ENCODE measurements at places on chromosomes 5 and 9.
A peak's percentile ranks its signal among the peaks of the same experiment; 100 is the strongest.

GRCh38 chr9:36116593-36116992 is 19.9 kb upstream of the GLIPR2 start:
- DNase-seq: no peak

DNA sequence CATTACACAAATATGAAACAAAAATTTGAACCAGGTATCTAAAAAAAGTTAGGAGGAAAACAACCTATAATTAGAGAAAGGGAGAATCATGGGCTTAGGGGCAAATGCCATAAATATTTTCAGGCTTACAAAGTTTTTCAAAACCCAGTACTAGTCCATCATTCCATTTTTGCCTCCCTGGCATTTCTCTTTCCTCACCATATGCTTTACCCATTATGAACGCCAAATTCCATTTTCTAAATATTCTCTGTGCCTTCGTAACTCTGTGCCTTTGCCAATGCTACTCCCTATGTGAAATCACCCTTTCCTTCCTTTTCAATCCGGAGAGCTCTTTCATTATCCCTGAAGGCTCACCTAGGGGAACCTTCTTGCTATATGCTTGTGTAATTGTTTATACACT is 434.1 kb downstream of the ZSWIM6 start:
- DNase-seq: no peak

GRCh38 chr5:143013176-143013891 is 243.2 kb downstream of the ARHGAP26 start:
- no peak for DNase-seq

- no peak for DNase-seq
Observed at GRCh38 chr5:66860199-66860975, 264.2 kb downstream of the MAST4 start.

DNA sequence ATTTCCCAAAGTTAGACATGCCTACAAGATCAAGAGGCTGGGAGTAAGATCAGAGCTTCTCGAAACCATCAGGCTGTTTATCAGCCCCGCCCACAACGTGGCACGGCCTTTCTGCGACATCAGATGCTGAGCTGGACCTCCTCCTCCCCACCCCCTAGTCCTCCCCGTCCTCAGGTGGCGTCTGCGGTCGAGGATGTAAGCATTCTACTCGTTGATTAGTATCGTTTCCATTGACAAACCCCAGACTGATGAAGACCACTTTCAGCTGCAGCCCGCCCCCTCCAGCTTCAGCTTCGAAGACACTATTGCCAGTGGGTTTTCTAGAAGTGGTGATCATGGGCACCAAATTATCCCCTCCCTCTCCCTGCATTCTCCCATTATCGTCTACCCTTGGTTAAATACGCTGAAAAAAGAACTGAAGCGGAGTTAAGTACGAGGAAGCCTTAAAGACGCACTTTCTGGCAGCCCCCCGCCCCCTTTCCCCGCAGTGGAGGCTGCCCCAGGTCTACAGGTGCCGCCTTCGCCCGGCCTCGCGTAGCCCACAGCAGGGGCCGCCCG is 1.1 kb downstream of the PPIC start:
- peak; percentile 45 for DNase-seq

GRCh38 chr5:16064135-16064893 is 115.3 kb downstream of the MARCHF11 start:
- no peak for DNase-seq

GRCh38 chr5:1231354-1231905 is 6.2 kb downstream of the SLC6A18 start:
- DNase-seq: no peak

GRCh38 chr9:136011703-136012496 is 50.7 kb upstream of the UBAC1 start:
- peak; percentile 94 for DNase-seq

DNA sequence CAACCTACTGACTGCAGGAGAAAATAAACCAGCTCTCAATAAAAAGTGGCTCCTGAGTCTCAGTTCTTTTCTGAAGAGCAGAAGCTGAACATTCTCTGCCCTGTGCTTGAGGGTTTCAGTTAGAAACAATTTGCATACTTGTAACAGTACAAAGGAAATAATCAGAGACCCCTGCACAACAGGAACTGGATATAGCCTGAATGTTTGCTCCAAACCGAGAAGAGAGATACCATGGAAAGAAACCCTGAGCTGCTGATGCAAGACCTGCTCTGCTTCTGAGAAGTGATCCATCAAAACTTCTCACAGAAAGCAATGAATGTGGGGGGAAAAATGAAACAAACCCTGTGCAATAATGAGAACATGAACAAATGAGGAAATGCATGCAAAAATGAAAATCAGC is 592.9 kb downstream of the SEMA5A start:
- no peak for DNase-seq

DNA sequence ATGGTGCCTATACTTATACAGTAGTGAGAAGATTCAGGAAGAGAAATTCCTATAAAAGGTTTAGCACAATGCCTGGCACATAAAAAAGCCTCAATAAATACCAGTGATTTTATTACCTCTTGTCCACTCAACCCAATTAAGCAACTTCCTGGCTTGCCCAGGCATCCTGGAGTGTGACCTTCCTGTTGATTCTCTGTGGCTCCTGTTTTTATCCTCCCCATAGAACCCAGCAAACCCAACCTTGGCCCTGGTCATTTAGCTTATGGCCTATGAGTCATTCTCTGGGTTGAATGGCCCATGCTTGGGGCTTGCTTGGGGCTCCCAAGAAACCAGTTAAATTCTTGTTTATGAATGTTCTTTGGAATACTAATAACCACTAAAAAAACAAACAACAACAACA is 21.4 kb upstream of the SPARC start:
- no peak for DNase-seq

GRCh38 chr5:135387629-135387960 is 11.4 kb downstream of the MACROH2A1 start:
- no peak for DNase-seq

- no peak for DNase-seq
Observed at GRCh38 chr5:37520811-37521210, 141.7 kb downstream of the WDR70 start.

GRCh38 chr9:117718085-117718484 is 13.9 kb downstream of the TLR4 start:
- no peak for DNase-seq

DNA sequence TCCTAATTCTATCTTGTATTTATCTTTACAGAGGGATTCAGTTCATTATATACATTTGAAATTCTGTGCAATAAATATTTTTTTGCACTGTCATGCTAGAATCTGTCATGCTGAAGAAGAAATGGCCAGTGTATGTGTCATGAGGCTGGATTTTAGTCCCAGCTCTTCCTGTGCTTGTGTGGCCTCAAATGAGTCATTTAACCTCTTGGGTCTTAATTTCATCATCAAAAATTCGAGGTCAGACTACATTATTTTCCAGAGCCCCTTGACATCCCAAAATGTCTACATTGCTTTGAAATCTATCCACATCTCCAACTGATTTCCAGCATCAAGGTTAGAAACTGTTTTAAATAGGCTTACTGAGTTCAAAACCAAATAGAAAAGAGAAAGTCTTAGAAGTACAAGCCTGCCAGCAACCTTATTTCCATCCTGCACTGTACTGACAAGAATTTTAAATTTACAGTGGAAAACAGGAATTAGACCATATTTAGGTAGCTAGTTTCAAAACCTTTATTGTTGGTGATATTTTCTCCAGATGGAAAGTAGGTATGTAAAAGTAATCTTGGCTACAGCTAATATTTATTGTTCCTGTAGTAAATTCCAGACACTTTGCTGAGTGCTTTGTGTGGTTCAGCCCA is 96.7 kb upstream of the MAMDC2 start:
- no peak for DNase-seq

GRCh38 chr5:98076501-98076900 is 697.0 kb upstream of the RGMB start:
- no peak for DNase-seq

DNA sequence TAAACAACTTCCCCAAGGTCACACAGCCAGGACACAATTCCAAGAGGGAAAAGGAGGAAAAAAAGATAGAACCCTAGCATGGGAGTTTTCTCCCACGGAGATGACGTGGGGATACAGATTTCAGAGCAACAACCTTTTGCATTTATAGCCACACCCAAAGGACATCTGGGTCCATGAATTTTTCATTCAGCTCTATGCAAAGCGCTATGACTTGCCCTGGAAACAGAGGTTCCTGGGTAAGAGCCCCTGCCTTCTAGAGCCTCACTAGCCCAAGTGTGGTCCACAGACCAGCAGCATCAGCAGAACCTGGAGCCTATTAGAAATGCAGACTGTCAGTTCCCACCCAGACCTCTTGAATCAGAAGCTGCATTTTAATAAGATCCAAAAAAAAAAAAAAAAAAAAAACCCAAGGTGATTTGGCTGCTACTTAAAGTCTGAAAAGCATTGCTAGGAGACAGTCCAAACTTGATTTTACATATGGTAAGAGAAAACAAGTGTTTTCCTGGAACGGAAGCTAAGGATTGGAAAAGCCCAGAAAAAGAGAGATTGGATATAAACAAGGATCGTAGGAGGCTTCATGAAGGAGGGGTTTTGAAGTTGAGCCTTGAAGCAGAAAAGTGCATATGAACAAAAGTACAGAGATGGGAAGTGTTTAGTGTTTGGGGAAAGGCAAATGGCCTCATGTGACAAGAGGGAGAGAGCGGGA is 17.6 kb upstream of the ADAM19 start:
- no peak for DNase-seq

GRCh38 chr5:17470064-17470463 is 28.0 kb upstream of the TAF11L2 start:
- no peak for DNase-seq

- no peak for DNase-seq
Observed at GRCh38 chr5:160029004-160029403, 20.1 kb downstream of the TTC1 start.

- DNase-seq: no peak
Observed at GRCh38 chr5:2355859-2356258, 395.6 kb downstream of the IRX2 start.

GRCh38 chr5:172904643-172905345 is 54.4 kb upstream of the RPL26L1 start:
- peak; percentile 39 for DNase-seq

- DNase-seq: no peak
Observed at GRCh38 chr5:127280491-127281220, 9.9 kb upstream of the MEGF10 start.

DNA sequence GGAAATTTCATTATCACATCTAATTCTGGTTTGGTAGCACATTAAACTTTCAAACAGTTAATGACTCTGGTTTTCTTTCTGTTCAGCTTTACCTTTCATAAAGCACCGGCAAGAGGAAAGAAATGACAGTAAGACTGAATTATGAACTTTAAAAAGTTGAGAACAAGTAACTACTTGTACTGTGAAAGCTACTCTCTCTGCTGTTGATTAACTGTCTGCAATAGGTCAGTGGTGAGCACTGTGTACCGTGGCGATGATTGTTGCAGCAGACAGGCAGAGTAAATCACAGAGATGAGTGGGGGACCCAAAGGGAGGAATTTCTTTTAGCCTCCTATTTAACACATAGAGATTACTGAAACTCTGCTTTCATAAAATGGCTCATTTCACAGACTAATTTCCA is 74.0 kb upstream of the MEF2C start:
- no peak for DNase-seq

DNA sequence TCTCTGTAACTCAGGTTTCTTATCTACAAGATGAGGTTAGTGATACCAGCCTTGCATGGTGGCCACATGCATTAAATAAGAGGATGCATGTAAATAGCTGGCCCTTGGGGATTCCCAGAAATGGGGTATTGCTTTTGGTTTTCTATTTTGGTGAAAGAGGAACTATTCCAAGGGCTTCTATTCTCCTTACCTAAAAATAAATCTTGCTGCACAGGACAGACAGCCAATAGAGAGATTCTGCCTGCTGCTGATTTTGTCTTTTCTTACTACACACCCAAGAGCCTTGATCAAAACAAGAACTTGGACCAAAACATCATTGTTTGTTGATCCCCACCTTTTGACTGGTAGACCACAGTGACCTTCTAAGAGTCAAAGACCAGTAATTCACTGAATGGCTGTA is 161.8 kb downstream of the PJA2 start:
- no peak for DNase-seq

GRCh38 chr5:148615644-148616275 is 38.6 kb downstream of the HTR4 start:
- no peak for DNase-seq

DNA sequence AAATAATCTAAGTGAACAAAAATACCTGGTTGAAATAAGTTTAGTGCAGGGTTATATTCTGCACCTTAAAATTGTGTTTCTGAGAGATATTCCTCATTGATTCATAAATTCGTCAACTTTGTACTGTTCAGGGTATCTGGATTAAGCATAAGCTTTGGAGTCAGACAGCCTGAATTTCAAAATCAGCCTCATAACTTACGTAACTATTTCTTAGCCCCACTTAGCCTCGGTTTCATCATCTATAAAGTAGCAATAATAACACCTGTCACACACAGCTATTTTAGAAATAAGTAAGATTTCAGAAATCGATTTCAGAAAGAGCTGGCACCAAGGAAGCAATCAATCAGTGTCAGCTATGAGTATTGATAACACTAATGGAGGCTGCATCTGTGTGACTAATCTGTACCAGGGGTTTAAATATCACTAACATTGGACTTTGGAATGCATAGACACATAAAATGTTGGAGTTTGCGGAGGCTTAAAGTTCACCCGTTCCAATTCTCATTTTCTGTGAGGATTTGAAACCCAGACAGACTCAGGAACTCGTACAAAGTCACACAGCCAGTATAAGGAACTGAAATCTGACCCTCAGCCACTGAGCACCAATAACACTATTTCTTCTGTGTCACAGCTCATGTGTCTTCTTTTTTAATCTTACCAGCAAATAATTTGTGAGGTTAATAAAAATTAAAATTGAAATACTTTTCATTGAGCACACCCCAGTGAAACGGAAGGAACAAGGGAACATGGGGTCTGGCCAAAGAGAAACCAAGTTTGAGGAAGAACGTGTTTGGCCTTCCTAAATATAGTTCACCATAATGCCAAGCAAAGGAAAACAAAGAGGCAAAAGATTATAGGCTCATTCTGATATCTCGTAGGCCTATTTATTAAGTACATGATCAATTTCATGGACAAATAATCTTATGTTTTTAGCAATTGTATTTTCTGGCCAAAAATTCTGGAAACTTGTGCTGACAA is 194.4 kb upstream of the PTGER4 start:
- DNase-seq: no peak

- DNase-seq: peak; percentile 48
Observed at GRCh38 chr5:132012371-132013005, 1.0 kb upstream of the ACSL6 start.

- DNase-seq: no peak
Observed at GRCh38 chr9:137620048-137620405, 1.2 kb downstream of the EHMT1 start.

- DNase-seq: no peak
Observed at GRCh38 chr9:77018969-77019235, 553 bp upstream of the FOXB2 start.

DNA sequence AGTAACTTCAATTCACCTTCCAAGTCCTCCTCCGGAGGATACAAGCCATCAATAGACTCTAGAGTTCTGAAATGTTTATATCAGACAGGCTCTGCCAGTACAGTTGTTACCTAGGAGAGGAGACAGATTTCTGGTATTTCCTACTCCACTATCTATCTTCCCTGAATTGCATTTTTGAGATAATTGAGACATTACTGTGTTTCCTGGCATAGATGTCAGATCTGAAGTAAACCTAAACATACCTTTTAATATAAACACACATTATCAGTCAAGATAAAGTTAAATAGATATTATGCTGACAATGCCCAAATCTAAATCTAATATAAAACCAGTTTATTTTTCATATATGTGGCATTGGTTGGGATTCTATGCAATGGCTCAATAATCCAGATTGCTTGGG is 8.2 kb upstream of the TYRP1 start:
- DNase-seq: no peak

GRCh38 chr9:91711755-91712601 is 238.1 kb downstream of the ROR2 start:
- no peak for DNase-seq

All from HuH-7.5 (cell line).